CD4-positive, alpha-beta T cell treated with Interleukin-15 for 4 hours (primary cell): ENCODE measurements at places on chromosomes 12 and 14.

GRCh38 chr12:29640589-29641345 is 143.0 kb downstream of the TMTC1 start:
- DNase-seq = no peak

- no peak for DNase-seq
These were observed 247.6 kb downstream of the RPAP3 start for GRCh38 chr12:47458279-47458678.

- peak; percentile 40 for DNase-seq
These were observed 27.2 kb downstream of the SLC15A4 start for GRCh38 chr12:128796439-128797118.

DNA sequence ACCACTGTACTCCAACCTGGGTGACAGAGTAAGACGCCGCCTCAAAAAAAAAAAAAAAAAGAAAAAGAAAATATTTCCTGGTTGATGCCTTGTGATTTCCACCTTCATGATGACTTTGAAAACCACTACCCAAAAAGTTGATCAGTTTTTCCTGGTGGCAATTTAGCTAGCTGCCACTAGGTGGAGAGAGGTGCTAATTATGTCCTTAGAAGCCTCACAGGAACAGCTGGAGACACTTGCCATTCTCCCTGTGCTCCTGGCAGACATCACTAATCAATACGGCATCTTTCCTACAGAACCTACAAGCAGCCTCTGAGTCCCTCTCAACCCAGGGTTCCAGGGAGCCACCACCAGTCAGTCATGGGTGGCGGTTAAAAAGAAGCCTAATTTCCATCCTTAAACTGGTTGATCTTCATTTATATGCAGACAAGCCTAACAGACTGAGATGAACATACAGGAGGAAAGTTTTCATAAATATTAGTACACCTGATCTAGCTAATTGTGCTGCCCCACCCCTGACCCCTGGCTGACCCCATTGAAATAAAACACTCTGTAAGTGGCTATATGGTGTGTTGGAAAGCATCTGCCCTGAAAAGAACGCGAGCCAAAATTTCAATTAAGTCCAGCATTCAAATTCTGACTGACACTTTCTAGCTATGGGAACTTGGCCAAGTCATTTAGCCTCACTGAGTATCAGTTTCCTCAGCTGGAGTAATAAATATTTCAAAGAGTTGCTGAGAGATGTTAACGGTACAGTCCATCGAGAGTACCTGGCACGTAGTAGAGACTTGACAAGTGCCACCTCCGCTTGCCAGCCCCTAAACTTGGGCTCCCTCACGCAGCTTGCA is 6.2 kb upstream of the OAS1 start:
- DNase-seq = peak; percentile 66

- no peak for DNase-seq
These were observed 78.0 kb downstream of the IFNG start for GRCh38 chr12:68081561-68081960.

- DNase-seq = no peak
These were observed 69.1 kb downstream of the SMOC1 start for GRCh38 chr14:69948351-69948750.

DNA sequence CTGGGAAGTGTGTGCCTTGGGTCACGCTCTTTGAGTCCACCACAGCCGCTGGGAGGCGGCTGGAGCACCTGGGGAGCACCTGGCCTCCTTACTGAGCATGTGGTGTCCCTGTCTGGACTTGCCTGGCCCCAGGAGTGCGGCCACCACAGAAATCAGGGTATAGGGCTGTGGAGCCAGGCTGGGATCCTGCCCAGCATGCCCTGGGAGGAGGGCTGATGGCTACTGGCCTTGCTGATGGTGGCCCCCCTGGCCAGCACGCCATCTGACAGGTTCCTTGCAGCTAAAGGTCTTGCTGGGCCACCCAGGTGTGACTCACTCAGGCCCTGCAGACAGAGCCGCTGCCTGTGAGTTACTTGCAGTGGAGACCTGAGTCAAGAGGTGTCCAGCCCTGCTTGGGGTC is 6.0 kb downstream of the ULK1 start:
- no peak for DNase-seq

DNA sequence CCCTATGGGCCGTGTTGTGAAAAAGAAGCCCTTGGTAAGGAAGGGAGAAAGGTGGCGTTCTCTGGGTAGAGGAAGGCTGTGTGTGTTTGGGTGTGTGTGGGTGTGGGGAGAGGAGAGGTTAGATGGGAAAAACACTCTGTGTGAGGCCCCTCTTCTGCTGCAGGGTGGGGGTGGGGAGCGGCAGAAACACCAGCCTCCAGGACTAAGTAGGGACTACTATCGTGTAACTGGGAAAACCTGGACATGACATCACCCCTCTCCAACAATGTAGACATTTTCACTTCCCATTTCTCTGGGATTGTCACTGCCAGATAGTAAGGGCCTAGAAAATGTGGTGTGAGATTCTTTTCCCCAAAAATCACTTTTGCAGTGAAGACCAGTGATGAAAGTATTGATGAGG is 205.0 kb downstream of the NTF3 start:
- no peak for DNase-seq

DNA sequence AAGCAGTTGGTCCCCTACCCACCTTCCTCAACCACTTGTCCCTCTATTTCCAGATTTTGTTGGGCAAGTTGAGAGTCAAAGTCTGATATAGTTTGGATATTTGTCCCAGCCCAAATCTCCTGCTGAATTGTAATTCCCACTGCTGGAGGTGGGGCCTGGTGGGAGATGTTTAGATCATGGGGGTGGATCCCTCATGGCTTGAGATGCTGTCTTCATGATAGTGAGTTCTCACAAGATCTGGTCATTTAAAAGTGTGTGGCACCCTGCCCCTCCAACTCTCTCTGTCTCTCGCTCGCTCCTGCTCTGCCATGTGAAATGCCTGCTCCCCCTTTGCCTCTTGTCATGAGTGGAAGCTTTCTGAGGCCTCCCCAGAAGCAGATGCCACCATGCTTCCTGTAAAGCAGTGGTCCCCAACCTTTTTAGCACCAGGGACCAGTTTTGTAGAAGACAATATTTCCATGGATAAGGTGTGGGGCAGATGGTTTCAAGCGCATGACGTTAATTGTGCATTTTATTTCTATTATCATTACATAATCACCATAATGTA is 37.3 kb upstream of the BCL11B start:
- DNase-seq = no peak

DNA sequence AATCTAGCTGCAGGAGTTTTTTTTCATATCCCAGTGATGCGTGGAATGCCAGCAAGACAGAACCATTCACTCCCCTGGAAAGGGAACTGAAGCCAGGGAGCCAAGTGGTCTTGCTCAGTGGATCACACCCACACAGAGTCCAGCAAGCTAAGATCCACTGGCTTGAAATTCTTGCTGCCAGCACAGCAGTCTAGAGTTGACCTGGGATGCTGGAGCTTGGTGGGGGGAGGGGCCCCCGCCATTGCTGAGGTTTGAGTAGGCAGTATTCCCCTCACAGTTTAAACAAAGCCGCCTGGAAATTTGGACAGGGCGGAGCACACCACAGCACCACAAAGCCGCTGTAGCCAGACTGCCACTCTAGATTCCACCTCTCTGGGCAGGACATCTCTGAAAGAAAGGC is 86.9 kb upstream of the STXBP6 start:
- no peak for DNase-seq

GRCh38 chr12:52742196-52742580 is 35.0 kb downstream of the KRT76 start:
- DNase-seq = no peak

GRCh38 chr12:12757121-12757520 is 28.3 kb upstream of the APOLD1 start:
- DNase-seq = no peak

DNA sequence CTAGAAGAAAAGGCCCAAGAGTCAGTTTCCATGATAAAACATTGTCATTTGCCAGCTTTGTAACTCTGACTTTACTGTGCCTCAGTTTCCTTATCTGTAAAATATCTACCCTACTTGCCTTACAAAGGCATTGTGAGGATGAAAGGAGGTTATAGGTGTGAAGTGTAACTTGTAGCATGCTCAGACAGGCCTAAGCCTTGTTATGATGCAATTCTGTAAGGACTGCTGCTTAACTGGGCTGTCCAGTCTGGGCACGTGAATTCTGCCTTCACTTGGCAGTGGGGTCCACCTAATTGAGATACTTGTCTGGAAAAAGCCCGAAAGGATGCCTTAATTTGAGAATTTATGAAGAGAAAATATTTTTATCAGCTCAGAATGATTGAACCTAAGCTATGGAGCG is 114.5 kb upstream of the DYRK2 start:
- no peak for DNase-seq

DNA sequence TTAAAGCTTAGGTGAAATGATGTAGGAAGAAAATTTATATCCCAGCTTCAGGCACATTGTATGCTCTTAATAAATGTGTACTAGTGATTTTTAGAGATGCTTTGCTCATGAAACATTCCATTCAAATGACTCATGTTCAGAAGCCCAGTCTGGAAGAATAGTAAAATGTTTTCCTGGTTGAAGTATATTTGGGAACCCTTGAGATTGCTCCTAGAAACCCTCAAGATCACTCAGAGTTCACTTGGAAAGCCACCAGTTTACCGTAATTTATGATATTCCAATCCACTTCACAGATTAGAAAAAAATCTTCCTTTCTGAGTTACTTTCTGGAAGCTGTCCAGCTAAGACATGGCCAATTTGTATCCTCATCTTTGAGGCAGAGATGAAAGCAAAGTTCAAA is 186.4 kb downstream of the SYT10 start:
- DNase-seq = no peak

DNA sequence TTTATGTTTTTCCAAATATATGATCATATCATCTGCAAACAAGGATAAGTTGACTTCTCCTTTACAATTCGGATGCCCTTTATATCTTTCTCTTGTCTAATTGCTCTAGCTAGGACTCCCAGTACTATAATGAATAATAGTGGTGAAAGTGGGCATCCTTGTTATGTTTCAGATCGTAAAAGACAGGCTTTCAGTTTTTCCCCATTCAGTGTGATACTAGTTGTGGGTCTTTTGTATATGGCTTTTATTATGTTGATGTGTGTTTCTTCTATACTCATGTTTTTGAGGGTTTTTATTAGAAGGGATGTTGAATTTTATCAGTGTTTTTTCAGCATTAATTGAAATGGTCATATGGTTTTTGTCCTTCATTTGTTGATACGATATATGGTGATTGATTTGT is 97.3 kb downstream of the FUT8 start:
- DNase-seq = no peak

- DNase-seq = no peak
These were observed 64.9 kb upstream of the DICER1 start for GRCh38 chr14:95222151-95222631.

DNA sequence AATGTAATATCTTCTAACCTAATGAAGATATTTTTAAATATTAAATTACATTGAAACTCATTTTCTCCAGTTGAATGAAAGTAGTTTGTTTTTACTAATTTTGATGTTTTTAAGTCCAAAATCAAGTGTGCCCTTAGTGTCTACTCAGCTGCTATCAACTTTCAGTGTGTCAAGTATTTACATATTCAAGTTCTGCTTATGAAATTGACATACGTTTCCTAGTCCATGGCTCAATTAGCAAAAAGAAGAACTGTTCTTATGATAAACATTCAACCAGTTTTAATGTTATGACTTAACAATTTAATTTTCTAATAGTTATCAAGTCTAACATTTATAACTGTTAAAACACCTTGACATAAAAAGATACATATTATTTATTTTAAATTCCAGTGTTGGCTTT is 137.1 kb downstream of the DUSP6 start:
- no peak for DNase-seq

- DNase-seq = no peak
These were observed 38.5 kb downstream of the FOS start for GRCh38 chr14:75317148-75317547.

- no peak for DNase-seq
These were observed 65.8 kb upstream of the RASSF3 start for GRCh38 chr12:64544371-64545080.

GRCh38 chr12:2679816-2680675 is 114.7 kb upstream of the FKBP4 start:
- no peak for DNase-seq

GRCh38 chr12:32549675-32550079 is 129.4 kb upstream of the DNM1L start:
- no peak for DNase-seq

- no peak for DNase-seq
These were observed 597 bp upstream of the DYNC1H1 start for GRCh38 chr14:101963656-101964296.

DNA sequence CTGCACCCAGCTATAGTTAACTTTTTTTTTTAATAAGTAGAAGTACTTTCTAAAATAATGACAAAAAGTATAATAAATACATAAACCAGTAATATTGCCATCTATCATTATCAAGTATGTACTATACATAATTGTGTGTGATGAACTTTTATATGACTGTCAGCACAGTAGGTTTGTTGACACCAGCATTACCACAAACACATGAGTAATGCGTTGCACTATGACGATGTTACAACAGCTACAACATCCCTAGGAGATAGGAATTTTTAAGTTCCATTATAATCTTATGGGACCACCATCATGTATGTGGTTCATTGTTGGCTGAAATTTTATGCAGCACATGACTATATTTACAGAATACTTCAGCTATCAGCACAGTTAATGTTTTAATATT is 62.9 kb upstream of the VSX2 start:
- no peak for DNase-seq

DNA sequence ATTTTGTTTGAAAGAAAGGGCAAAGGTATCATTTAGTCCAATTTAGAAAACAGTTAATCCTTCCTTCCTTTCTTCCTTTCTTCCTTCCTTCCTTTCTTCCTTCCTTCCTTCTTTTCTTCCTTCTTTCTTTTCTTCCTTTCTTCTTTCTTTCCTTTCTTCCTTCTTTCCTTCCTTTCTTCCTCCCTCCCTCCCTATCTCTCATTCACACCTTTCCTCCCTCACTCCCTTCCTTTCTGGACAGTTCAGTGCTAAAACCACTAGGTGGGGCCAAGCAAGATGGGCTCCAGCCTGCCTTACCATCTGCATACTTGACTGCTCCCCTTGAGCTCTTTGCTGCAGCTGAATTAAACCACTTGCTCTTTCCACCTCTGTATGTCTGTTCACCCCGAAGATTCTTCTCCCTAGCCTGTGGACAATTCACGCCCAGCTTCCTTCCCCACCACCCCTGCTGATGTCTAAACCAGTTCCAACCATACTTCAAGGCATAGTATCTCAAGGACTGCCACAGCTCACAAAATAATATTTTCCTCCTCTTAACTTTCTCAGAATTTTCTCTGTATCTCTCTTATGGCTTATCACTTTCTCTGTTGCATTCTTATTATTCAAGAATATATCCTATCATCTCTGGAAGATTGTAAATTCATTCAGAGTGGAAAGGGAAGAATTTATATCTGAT is 78.0 kb downstream of the DBX2 start:
- DNase-seq = no peak

GRCh38 chr12:124952295-124952694 is 36.6 kb downstream of the DHX37 start:
- no peak for DNase-seq
